NCI-H1417 (cell line): ENCODE measurements at places on chromosomes 7 and 10.

- DNase-seq = peak; percentile 94
These were observed 57.0 kb upstream of the ARL4A start for GRCh38 chr7:12630513-12630819.

- no peak for DNase-seq
These were observed 1.2 kb downstream of the MCU start for GRCh38 chr10:72692994-72693781.

DNA sequence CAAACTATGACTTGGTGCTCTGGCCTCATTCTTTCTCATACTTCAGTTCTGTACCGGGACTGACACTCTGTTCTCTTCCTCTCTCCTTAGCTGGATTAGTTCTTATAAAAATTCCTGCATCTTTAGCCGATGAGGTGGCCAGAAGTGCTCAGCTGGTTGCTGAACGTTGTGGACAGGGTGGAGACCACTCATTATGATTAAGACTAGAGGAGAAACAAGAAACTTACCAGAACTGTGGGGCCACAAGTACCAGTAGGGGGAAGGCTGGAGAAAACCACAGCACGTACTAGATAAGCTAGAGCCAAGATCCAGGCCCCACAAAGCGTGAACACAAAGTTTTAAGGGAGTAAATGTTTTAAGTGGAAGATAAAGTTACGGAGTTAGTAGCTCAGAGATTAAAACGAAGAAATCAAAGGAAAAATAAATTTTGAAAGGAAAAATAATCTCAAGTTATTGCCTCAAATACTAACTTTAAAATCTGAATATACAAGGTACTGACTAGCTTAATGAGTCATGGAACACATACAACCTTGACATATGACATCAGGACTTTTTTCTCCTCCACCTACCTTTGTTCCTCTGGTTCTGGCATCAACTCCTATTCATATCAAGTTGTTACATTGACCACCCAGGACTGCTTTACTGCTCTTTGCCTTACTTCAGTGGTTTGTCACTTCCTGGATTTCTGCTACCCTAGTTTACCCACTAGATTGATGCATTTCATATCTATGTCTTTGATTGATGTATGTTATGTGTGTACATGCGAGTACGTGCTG lies 469.0 kb downstream of the TFEC start:
- no peak for DNase-seq

DNA sequence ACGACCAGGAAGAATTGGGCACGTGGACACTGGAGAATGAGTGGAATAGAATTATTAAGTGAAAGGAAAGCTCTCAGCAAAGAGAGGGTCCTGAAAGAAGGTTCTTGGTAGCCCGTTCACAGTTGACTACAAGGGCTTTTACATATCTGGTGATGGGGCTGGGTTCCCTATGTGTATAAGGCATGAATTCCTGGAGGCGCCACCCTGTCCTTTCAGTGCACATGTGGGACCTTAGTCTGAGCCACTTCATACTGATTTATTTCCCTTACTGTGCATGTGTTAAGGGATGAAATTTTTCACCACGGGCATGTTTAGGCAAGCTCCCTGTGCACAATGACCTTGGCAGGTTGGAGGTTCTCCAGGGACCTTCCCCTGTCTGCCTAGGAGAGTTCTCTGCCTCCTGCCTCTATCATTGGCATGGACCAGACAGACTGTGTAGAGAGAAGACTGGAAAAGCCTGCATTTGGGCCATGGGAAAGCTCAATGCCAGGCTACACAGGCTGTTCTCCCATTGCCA lies 145.9 kb upstream of the ITGB1 start:
- DNase-seq = no peak

- DNase-seq = no peak
These were observed 16.0 kb downstream of the SND1 start for GRCh38 chr7:127667759-127668530.

GRCh38 chr7:144725070-144725469 lies 110.8 kb downstream of the TPK1 start:
- peak; percentile 52 for DNase-seq

- DNase-seq = no peak
These were observed 65.6 kb downstream of the COL26A1 start for GRCh38 chr7:101428093-101428866.

- DNase-seq = no peak
These were observed 119.4 kb upstream of the INHBA start for GRCh38 chr7:41822259-41822817.

GRCh38 chr7:148940702-148941597 lies 56.9 kb upstream of the EZH2 start:
- peak; percentile 99 for DNase-seq
